Tibial artery (tissue), 4 donors: ENCODE measurements at places on chromosomes 3 and 15.

DNA sequence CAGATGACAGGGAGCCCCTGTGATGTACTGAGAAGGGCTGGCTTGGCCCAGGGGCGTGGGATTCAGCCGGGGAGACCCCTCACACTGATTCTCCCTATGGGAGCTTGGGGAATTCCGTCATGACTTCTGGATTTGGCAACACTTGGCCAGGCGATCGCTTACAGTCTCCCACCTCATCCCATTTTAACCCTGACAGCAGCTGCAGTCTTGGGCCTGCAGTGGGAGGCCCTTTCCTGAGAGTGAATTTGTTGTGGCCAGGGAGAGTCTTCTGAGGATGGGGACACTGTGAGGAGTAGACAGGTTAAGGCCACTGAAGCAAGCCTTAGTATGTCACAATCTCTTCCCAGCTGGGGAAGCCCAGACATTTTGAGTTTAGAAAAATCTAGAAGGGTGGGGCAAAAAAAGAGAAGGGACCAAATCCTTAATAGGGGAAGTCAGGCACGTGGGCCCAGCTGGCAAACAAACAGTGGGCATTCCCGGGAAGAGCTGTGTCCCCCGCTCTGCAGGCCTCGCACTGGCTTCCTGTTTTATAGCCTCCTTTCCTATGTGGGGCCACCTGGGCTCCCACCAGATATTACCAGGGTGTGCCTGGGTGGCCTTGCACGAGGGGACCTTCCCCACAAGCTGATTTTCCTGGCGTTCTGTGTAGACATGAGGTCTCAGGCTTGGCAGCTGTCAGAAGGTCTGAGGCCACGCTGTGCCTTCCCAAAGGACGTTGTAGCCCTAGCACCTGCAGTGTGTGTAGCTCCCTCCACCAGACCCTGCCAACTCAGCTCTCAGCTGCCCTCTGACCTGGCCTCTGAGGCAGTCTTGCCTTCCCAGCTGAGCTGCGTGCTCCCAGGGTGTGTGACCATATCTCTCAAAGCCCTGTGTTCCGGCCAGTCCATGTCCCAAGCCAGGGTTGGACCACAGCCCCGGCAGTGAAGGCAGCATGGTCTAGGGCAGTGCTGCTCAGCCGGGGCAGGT lies 64.5 kb downstream of the FEM1B start:
- peak; percentile 80 for DNase-seq

GRCh38 chr3:142839831-142840230 lies 49.1 kb downstream of the PCOLCE2 start:
- no peak for DNase-seq

DNA sequence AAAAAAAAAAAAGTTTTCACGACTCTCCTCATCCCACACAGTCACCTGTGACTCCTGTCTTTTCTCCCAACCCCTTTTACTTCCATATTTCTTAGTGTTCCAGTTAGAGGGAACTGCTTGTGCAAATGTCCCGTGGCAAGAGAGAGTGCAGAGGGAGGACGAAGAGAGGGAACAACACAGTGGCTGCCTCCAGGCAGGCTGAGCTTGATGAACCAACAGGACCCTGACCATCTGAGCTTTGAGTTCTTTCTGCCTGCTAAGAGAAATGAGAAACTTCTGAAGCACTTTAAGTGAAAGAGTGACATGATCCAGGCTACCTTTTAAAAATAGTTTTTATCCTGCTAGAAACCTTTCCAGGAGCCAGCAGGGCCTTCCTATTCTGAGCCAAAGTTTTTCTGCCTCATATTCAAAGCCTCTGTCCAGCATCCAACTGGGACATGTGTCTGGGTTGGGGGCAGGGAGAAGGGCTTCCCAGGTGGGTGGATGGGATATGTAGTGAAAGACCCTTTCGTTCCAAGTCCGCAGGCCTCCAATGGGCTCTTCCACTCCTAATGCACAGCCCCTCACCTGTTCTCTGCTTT lies 239.9 kb downstream of the OPA1 start:
- no peak for DNase-seq

DNA sequence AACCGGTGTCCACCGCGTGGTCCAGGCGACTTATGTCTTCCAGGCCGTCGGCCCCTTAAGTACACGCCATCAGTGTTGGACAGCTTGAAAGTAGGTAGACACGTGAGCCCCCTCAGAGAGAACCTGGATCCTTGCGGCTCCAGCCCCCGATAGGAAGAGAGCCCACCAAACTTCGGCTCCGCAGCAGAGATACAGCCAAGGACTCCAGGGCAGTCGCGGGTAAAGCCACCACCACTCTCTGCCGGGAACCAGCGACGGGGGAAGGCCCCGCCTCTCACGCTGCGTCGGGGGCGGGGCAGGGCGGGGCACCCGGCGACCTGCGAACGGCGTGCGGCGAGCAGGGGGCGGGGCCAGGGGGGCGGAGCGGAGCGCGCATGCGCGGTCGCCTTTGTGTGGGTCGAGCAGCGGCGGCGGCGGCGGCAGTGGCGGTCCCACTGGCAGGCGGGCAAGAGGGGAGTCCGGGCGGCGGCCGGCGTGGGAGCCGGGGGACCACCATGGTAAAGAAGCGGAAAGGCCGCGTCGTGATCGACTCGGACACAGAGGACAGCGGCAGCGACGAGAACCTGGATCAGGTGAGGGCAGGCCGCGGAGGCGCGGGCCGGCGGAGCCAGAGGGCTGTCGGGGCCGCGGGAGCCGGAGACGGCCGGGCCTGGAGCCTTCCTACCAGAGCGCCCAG lies at the start of gene RTF1:
TSS of gene RTF1 (plus strand) at position 354 of the 676 bp plus-strand sequence. CDS start at position 375, 21 bp downstream.
- peak; percentile 97 for DNase-seq

DNA sequence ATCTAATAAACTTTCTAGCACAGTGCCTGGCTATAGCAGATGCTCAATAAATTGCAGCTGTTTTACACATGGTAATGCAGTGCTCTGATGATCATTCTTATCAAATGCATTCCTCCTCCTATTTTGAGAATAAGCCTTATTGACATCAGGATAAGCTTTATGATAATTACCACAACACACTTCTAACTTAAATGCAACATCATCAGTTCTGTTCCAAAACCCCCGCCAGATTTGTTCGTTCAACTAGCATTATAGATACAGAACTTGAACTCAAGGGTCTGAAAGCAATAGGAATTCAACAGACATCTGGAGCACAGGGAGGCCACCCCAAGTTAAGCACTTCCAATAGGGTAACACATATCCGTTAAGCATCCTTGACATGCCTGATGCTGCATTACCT lies 684.4 kb upstream of the LMCD1 start:
- no peak for DNase-seq

- no peak for DNase-seq
Measured at GRCh38 chr3:127746400-127747057, 73.8 kb downstream of the ABTB1 start.

DNA sequence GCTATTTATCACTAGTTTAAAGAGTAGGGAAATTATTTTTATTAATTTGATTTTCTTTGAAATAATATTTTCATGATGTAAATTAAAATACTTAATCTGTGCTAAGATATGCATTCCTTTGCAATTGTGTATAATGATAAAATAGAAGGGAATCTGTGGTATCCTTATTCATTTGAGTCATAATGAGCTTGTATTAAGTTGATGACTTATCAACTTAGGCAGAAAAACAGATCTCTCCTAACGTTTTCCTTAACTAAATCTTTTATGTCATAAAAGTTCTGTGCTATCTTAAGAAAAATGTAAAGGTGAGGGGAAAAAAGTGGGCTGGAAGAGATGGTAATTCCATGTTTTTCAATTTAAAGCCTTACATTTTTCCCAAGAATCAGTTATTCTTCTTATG lies 1.9 kb downstream of the FGF7 start:
- DNase-seq = no peak

DNA sequence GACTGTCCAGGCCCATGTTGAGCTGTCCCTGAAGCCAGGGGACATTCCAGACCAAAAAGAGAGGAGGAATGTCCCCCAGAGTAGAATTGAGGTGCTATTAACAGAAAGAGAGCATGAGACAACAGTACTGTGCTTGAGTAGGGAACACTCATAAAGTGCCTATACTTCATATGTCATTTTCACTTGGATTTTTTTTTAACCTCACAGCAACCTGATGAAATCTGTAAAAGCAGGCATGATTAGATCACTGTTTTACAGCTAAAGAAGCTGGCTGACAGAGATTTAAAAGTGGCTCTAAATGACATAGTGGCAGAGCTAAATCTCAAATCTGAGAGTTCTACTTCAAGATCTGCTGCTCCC lies 18.8 kb downstream of the PODXL2 start:
- DNase-seq = no peak

DNA sequence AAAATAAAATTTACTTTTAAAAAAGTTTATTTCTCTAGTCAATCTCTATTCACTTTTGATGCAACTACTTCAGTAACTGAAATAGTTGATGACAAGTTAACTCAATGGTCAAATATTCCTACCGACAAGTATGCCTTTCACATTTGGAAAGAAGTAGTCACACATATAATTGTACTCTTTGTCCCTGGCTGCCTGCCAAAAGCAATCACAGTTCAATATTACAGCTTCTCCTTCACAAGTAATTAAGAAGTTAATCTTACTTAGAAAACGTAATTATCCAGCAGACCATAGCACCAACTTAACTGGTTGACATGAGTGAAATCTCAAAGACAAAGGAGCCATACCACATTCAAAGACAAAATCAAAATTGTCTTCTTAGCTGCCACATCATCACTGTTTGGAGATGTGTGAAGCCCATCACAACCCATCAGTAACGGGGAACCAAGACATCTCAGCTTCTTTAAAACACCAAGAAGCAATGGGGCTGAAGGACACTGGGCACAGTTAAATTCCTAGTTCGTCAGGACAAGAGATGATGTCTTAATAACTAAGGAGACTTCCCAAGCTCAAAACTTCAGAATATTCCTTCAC lies 86.1 kb downstream of the PLCH1 start:
- DNase-seq = no peak

DNA sequence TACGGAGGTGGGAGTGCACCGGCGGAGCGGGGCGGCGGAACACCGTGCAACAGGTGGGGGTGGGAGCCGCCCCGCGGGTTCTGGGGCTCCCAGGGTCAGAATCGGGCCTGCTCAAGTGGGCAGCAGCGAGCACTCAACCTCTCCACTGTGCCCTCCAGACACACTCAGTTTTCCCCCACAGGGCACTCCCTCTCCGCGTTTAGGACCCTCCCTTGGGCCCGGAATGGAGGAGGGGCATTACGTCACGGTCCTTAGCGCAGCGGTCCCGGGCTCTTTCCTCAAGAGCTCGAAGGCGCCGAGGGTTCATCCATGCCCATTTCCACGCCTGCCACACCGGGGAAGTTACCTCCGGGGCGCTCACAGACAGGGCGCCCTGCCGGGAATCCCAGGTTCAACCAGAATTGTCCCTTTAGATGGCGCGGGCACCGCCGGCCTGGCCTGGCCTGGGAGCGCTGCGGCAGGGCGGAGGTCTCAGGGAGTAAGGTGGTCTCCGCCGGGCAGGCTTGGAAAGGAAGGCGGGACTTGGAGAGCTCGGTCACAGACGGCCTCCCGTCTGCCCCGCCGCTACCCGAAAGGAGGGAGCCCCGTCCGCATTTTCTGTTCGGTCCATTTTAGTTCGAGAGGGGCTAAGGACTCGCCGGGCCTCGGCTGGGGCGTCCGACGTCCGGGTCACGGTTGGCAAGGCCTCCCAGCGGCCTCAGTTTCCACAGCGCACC lies 5.1 kb downstream of the RNU6-1 start:
- DNase-seq = no peak

- no peak for DNase-seq
Measured at GRCh38 chr15:71091601-71092000, 23.7 kb upstream of the THSD4 start.

DNA sequence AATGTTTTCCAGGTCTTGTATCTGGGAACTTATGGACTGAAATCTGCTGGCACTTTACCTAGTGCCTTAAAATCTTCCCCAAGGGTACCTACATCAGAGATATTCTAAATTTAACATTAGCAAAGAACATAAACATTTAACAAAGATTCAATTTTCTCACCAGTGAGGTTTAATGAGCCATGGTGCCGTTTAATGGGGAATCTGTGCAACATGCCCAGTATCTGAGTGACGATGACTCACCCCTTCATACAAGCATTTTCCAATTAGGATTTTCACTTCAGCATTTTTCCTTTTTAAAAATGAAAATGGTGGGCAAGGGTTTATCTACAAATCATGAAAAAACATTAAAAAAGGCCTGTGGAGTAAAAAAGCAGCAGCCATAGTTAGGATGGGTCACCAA lies 189.4 kb downstream of the SLC9A9 start:
- no peak for DNase-seq

GRCh38 chr15:101497484-101498034 lies 8.1 kb upstream of the PCSK6 start:
- DNase-seq = no peak

GRCh38 chr15:100914876-100915275 lies 4.3 kb upstream of the LRRK1 start:
- DNase-seq = peak; percentile 35

DNA sequence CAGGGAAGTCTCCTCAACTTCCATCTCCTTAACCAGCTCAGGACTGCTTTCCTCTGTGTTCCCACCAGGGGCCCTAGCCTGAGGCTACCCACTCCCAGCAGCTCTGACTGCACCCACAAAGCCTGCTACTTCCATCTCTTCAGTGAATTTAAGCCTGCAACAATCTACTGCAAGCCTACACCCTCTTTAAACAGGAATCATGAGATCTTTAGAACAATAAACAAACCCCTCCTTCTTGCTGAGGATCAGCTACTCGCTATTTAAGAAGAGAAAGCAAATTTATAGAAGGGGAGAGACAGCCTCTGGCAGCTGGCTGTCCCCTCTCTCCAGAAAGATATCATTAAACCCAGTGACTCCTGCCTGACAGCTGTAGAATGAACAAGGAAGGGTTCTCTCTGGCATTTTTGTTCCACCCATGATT lies 51.9 kb downstream of the ARHGAP31 start:
- no peak for DNase-seq

- no peak for DNase-seq
Measured at GRCh38 chr3:169759256-169759655, 5.6 kb downstream of the TERC start.

GRCh38 chr3:136818191-136818768 lies 646 bp upstream of the SLC35G2 start:
- peak; percentile 60 for DNase-seq

- peak; percentile 71 for DNase-seq
Measured at GRCh38 chr3:32781211-32781968, 36.4 kb upstream of the TRIM71 start.

DNA sequence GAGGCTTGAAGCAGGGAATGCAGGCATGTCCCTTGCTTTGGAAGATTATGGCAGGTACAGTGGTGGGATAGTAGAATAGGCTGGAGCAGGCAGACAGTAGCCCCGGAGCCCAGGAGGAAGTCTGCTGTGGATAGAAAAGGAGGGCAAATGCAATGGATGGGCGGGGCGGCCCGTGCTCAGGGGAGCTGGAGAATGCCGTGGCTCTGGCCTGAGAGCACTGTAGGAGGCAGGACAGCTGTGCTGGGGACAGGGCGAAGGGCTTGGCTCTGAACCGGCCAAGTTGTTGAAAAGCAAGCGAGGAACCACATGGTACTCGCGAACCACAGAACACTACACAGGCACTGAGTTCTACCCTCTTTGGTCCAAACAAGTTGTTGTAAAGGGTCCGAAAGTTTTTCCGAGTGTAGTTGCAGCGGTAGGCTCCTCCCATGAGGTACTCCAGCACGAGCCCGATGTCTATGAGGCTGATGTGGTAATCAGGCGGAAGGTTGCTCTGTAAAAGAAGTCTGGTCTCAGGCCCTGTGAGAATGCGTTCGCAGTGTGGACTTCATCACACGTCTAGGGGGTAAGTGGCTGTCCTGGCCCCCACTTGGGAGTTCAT lies 54.7 kb downstream of the TRPM1 start:
- DNase-seq = no peak
